ENCODE measurements at places on chromosomes 7 and 10. TPM values are rescaled to one million over a fixed set of nuclear protein-coding genes. Genes with fewer than 3 reads are reported as not detected.

The IDI2 gene
- not detected for total RNA-seq

The HKDC1 gene
- 0.09 TPM for total RNA-seq

The GIMAP2 gene
- 12.2 TPM for total RNA-seq

The STEAP1 gene
- total RNA-seq, result 33.6 TPM

The OR9A2 gene
- not detected for total RNA-seq

The CPA4 gene
- total RNA-seq, result 0.37 TPM

The IL6 gene
- total RNA-seq, result 2.4 TPM

The RET gene
- total RNA-seq, result 1.3 TPM

The MET gene
- total RNA-seq, result 15.7 TPM

The PRRT4 gene
- total RNA-seq, result 1.2 TPM

The UNCX gene
- total RNA-seq, result not detected

The GHRHR gene
- 1.2 TPM for total RNA-seq

The FAM20C gene
- total RNA-seq, result 74.3 TPM

The ATOH7 gene
- total RNA-seq, result not detected

The OPALIN gene
- total RNA-seq, result not detected

The SKIDA1 gene
- 1.2 TPM for total RNA-seq

The TMEM254 gene
- 8.2 TPM for total RNA-seq

The SSC4D gene
- 0.38 TPM for total RNA-seq

The NEURL1 gene
- total RNA-seq, result 0.48 TPM

The CALML5 gene
- not detected for total RNA-seq

The XRCC2 gene
- 0.51 TPM for total RNA-seq

The PGAM2 gene
- 2.1 TPM for total RNA-seq

The CFAP43 gene
- 0.24 TPM for total RNA-seq

Data from posterior vena cava (tissue), 2 donors.